ENCODE measurements at places on chromosomes 2 and 18.

DNA sequence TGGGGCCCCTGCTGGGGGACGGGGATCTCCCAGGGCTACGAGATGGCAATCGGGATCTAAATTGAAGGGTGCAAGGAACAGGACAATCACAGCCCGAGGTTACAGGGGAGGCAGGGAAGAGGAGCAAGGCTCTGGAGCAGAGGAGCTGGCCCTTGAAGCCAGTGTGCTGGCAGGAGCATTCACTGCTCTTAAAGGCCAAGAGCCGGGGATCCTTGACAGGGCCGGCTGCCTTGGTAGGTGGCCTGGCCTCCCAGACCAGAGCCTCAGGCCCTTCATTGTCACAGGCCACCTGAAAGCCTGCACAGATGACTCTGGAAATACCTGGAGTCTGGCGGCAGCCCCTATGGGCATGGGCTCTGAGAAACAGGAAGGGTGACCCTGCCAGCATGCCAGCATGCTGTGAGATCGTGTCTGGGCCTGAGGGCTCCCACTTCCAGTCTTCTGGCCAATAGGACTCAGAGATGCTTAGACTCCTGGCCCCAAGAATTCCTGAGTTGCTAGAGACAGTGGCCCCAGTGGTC lies 38.7 kb downstream of the PDIA6 start:
- no peak for DNase-seq

- DNase-seq, result no peak
Measured at GRCh38 chr2:238100049-238100820, at the start of gene ESPNL. TSS of gene ESPNL (plus strand) at chr2:238100340. CDS start at chr2:238100420, 80 bp downstream.

DNA sequence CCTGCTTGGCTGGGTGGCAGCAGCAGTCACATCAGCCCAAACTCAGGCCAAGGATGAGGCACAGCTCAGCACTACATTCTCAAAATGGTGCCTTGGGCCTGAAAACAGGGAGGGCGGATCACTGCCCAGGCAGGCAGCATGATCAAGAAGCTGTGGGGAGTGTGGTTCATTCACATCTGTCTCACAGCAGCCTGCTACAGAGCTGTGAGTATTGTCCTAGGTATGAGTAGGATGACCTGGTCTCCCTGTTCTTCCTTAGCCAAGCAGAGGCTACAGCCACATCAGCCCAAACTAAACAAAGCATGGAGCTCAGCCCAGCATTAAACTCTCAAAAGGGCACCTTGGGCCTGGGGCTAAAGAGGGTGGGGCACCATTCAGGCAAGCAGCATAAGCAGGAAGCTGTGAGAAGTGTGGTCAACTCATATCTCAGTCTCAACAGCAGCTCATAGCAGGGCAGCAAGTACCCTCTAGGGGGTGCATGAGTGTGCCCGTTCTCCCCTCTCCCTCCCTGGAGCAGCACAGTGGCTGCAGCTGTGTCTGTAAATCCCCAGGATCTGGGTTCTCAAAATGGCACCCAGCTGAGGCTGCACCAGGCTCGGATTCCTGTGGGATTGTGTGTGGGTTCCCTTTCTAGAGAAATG lies 139.6 kb downstream of the TRABD2A start:
- DNase-seq, result peak; percentile 90

DNA sequence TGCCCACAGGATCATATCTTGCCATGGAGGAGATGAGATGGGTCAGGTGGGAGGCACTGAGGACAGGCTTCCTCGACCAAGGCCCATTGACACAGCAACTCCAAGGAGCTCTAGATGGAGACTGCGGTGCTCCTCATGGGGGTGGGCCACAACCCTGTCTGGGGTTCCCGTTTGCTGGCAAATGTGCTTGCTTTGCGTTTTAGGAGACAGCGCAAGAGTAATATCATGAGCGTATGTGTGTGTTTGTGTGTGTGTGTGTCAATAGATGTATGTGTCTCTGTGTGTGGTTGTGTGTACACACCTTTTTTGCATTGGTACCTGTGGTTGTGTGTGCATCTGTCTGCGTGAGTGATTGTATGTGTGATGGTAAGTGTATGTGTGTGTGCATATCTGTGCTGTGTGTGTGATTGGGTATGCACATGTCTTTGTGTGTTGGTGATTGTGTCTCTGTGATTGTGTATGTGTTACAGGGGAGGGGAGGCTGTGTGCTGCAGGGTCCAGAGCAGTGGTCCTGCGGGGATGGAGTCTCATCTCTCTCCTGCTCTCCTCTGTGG lies 4.4 kb downstream of the FBLN7 start:
- DNase-seq, result no peak

DNA sequence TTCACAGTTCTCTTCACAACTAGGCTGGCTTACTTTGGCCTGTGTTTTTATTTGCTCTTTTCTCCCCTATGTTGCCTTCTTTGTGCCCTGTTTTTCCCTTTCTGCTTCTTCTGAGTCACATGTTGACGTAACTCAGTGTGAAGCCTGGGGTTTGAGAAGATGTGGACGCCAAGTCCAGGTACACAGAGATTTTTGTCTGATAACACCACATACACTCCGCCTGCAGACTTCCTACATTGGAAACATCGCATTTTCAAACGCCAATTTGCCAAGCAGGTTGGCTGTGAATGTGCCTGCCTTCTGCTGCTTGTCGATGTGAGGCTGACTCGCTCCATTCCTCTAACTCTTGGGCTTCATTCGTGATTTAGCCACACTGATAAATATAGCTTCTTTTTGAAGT lies 62.6 kb upstream of the FN1 start:
- no peak for DNase-seq

- no peak for DNase-seq
Measured at GRCh38 chr18:32607816-32608215, 137.1 kb upstream of the GAREM1 start.

DNA sequence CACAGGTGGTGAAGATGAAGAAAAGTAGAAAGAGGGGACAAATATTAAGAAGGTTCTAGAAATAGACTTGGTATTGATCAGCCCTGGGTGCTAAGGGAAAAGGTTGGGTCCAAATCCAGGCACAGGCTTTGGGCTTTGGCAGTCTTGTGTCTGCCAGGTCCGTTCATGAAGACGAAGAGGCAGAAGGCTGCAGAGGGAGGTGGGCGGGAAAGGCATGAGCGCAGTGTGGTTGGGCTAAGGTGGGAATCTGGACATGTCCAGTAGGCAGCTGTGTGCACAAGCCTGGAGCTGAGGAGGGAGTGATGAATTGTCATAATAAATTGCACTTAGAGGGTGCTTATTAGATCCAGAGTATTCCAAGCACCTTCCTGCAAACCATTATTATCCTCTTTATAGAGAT lies 105.7 kb upstream of the TEX51 start:
- DNase-seq, result no peak

GRCh38 chr2:59850554-59850953 lies 702.9 kb downstream of the BCL11A start:
- DNase-seq, result no peak

DNA sequence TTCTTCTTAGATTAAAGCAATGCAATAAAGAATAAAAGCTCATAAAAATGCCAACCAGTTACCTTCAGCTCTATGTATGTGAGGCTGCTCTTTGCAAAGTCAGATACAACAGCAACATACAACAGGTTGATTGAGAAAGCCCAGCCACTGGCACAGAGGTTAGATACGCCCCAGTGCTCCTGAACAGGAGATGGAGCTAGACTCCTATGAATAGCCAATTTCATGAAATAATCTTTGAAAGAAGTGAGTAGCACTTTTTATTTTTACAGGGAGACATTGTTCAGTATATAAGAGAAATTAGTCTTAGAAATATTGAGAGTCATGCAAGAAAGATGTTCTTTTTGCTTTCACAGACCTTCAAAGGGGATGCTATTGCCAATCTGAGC lies 362.4 kb upstream of the MEX3C start:
- DNase-seq, result no peak

DNA sequence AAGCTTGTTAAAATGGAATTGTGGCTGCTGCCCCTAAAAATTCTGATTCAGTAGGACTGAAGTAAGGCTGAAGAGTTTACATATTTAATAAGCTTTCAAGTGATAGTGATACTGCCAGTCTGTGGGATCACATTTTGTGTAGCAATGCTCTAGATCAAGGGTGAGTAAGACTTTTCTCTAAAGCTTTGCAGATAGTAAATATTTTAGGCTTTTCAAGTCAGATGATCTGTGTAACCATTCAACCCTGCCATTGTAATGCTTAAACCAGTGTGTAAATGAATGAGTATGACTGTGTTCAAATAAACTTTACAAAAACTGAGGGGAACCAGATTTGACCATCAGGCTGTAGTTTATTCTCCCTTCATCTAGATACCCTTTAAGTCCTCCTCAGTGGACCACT lies 92.7 kb downstream of the PIK3C3 start:
- no peak for DNase-seq

- DNase-seq, result no peak
Measured at GRCh38 chr2:43557196-43557595, 38.6 kb downstream of the THADA start.

- DNase-seq, result no peak
Measured at GRCh38 chr2:39736640-39737039, 42.4 kb downstream of the THUMPD2 start.

GRCh38 chr2:220478305-220479058 lies 851.1 kb downstream of the SLC4A3 start:
- no peak for DNase-seq

- DNase-seq, result no peak
Measured at GRCh38 chr2:168751104-168751740, 51.2 kb upstream of the NOSTRIN start.

GRCh38 chr18:9403795-9404564 lies 69.4 kb downstream of the TWSG1 start:
- DNase-seq, result no peak

DNA sequence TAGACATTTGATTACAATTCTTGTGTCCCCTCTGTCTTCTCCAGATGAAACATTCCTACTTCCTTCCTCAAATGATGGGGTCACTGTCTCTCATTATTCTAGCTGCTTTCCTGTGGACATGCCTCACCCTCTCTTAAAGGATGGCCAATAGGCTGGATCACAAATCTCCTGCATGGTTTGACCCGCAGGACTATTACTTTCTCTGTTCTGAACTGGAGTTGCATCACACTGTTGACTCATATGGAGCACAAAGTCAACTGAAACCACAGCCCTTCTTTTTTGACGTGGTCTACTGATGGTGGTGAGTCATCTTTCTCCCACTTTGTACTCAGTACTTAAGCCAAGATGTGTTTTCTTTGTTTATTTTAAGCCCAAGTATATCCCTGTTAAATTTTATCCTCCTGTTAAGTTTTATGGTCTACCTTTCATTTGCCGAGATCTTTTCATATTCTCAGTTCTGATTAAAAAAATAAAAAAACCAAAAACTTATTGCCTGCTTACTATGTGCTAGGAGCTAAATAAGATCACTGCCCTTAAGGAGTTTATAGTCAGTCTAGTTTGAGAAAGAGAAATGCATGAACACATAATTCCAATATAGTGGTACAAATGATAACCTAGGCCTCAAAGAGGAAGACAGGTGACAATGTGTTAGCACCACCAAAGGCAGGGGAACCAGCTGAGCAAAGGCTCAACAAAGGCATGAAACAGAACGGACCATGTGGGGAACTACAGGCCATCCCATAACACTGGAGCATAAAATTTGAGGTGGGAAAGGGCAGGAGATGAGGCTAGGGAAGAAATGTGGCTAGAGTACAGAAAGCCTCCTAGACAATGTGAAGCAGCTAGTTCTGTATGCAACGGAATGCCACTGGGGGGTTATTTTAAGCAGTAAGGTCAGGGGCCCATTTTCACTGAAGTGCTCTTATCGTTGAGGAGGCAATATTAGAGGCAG lies 67.6 kb upstream of the ZFP36L2 start:
- DNase-seq, result no peak

DNA sequence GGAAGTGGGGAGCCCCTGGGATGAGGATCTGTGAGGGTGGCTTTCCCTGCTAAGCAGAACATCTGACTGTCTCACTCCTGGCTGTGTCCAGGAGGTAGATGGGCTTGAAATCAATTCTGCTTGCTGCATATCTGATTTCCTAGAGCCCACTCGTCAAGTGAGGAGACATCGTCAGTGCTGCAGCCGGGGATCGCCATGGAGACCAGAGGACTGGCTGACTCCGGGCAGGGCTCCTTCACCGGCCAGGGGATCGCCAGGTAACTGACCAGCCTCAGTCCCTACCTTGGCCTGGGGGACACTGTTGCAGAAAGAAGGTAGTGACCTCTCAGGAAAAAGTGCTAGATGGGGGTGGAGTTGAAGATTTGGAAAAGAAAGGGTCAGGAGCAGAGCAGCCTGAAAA lies 31.3 kb downstream of the CNGA3 start:
- no peak for DNase-seq

GRCh38 chr2:239287461-239287860 lies 113.4 kb downstream of the HDAC4 start:
- no peak for DNase-seq

- no peak for DNase-seq
Measured at GRCh38 chr2:217740756-217741155, 262.0 kb downstream of the TNS1 start.

- DNase-seq, result no peak
Measured at GRCh38 chr2:205751569-205752031, 69.3 kb downstream of the NRP2 start.

DNA sequence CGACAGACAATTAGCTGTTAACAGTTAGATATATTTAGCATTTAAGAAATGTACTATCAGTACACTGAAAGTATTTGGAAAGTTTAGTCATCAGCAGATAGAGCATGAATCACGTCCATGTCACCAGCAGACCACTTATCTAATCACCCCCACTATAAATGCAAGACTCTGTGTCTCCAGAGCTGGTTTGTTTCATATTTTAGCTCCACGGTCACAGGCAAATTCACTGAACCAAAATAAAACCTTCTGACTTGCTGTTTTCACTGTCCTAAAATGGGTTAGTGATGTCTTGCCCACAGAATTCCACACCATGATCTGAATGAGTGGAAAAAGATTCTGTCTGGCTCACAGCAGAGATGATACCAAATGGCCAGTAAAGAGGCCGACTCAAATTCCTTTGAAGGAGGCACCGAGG lies 64.9 kb downstream of the CDH2 start:
- no peak for DNase-seq

DNA sequence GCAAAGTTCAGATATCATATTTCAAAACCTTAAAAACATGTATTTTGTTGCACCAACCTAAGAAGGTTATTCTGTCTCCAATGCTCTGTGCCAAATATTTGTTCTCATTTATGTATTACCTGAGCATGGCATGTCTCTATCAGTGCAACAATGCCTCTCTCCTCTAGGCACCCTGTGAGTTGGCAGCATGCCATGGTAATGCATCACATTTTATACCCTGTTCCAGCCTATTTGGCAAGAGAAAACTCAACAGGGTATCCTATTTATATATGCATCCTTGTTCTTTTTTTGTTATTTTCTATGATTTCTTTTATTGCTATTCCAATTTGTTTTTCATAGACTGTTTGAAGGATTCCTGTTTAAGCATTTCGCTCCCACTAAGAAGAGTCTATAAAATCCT lies 126.3 kb upstream of the NRXN1 start:
- no peak for DNase-seq
